ENCODE measurements at places on chromosomes 7 and 10.

DNA sequence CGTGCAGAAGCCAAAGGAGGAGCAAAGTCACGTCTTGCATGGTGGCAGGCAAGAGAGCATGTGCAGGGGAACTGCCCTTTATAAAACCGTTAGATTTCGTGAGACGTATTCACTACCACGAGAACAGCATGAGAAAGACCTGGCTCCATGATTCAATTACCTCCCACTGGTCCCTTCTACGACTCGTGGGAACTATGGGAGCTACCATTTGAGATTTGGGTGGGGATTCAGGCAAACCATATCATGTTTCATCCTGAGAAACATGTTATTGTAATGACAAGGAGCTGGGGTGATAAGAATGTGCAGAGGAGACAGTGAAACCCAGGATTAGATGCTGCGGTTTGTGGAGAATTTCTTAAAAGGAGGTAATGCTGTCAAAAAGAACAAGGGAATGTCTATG lies 34.0 kb downstream of the THNSL1 start:
- no peak for DNase-seq

GRCh38 chr7:67453580-67454380 lies 457.1 kb downstream of the TYW1 start:
- DNase-seq: no peak

DNA sequence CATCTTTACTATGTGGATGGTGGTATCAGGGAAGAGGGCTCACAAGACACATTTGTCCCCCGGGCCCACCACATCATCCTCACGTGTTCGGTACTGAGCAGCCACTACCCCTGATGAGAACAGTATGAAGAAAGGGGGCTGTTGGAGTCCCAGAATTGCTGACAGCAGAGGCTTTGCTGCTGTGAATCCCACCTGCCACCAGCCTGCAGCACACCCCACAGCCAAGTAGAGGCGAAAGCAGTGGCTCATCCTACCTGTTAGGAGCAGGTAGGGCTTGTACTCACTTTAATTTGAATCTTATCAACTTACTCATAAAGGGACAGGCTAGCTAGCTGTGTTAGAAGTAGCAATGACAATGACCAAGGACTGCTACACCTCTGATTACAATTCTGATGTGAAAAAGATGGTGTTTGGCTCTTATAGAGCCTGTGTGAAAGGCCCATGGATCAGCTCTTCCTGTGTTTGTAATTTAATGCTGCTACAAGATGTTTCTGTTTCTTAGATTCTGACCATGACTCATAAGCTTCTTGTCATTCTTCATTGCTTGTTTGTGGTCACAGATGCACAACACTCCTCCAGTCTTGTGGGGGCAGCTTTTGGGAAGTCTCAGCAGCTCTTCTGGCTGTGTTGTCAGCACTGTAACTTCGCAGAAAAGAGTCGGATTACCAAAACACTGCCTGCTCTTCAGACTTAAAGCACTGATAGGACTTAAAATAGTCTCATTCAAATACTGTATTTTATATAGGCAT lies 9.1 kb upstream of the CSGALNACT2 start:
- DNase-seq: no peak

DNA sequence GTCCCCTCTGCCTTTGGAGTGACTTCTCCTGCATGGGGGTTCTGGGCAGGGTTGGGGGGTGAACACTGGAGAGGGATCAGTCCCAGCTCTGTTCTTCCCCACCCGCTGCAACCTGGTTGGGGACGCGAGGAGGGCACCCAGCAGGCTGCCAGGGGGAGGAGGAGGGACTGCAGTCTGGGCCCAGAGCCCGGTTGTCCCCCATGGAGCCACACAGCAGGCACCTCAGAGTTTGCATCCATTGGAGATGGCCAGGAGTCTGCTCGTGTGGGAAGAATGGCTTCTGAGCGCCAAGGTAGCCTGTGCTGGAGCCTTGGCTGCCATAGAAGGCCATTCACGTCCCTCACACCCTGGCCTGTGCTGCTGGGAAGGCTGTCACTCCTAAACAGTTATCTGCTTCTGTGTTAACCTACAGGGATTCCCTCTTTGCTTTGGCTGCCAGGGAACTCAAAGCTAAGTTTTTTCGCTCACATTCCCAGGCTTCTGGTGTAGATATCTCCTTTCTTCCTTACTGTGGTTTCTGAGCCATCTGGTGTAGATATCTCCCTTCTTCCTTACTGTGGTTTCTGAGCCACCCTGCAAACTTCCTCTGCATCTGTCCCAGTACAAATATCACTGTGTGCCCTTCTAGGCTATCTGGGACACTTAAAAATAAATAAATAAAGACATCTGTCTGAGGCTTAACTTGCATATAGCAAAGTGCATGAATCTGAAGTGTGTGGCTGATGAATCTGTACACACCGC lies 133.7 kb downstream of the LHPP start:
- DNase-seq: no peak

GRCh38 chr10:83539528-83540308 lies 599.6 kb upstream of the GHITM start:
- no peak for DNase-seq

DNA sequence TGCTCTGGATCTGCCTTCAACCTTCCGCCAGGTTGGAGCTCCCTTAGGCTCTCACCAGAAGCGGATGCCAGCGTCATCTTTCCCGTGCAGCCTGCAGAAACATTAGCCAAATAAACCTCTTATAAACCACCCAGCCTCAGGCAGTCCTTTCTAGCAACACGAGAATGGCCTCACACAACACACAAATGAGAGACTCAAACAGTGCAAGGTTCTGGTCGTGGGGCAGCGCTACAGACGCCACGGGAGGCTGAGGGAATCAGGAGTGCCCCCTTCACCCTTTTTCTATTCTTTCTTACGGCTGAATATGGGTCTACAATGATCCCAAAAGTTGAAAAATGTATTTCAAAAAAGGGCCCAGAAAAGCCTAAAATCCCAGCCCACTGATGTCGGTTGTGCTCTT lies 96.4 kb downstream of the FOXL3 start:
- no peak for DNase-seq
